ENCODE measurements at places on chromosomes 5 and 9.

DNA sequence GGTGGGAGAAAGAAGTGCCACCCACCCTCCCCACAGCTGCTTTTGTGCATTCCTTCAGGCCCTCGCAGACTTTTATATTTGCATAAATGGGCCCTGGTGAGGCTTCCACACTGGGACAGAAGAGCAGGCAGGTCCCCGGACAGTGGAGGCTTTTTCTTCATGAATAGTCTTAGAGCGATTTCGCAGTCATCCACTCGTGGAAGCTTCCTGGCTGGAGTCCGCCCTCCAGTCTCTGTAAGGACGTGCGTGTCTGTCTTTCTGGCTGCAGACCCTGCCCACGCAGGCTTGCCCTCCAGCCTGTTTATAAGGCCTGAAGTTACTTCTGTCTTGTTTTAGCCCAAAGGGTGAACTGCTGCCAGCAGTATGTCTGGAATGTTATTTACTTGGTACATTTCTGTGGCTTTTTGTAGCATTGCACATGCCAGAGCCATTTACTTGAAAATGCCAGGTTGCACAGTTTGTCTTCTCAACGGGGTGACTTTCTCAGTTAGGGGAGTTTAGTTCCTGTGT, 195.7 kb downstream of the AOPEP start:
- peak; percentile 65 for DNase-seq

GRCh38 chr5:2110137-2110933, 227.6 kb upstream of the IRX4 start:
- DNase-seq: no peak

DNA sequence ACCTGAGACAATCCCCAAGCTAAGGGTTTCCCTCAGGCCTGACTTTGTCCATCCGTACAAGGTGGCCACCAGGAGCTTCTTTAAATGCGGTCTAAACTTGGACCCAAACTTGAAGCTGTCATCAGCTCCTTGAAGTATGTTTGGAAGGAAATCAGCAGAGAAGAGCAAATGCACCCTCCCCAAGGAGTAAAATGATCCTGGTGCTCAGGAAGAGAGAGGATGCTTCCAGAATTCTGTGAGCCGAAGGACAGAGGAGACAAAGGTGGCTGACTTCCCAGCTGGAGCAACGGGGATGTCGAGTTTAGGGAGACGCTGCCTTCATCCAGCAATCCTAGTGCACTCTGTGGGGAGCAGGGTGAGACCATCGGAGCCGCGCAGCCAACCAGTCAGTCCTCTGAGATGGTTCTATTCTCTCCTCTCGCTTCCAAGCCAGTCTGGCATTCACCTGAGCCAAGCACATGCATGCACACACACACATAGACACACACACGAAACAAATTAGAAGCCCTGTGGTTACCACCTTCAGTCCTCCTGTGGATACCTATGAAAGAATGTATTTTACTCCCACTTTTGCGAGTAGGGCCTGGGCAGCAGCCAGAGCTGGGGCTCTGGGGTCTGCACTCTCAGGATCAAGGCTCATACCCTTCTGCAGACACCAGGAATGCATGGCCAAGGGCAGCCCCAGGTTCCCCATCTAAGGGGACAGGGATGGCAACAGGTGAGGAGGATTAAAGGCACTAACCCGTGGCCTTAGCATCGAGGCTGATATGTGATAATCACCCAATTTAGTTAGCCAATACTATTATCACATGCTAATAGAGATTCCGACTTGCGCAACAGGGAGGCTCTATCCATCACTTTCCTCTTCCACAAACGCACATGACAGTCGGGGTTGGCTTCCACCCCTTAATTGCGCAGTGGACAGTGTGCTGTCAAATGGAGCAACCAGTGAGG, 75.8 kb downstream of the GTF3C4 start:
- no peak for DNase-seq

GRCh38 chr9:136079916-136080246, 15.2 kb downstream of the NACC2 start:
- DNase-seq: no peak

DNA sequence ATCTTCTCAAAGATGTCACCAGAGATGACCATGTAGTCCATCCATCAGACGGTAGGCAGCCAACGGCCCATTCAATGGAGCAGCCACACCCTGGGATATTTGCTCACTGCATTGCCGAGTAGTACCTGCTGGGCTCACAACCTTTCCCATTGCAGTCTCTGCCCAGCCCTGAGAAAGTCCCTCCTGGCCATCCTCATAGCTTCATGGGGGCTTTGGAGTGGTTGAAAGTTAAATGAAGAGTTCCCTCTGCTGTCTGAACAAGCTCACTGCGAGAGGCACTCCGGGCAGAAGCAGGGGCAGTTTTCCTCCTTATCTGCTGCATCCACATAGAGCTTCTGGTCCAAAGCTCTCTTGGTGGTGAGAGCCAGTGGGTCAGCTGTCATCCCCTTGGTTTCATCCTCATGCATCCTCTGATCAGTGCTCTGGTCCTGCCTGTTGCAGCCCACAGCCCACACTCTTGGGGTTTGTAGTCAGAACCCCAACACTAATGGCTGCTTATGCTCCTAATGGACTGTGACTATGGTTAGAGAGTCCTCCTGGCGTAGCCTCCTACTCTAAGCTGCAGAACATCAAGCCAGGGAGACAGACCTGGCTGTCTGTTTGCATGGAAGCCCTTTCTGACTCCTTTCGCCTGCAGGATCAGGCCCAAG, 23.3 kb downstream of the TNFSF8 start:
- DNase-seq: peak; percentile 47

DNA sequence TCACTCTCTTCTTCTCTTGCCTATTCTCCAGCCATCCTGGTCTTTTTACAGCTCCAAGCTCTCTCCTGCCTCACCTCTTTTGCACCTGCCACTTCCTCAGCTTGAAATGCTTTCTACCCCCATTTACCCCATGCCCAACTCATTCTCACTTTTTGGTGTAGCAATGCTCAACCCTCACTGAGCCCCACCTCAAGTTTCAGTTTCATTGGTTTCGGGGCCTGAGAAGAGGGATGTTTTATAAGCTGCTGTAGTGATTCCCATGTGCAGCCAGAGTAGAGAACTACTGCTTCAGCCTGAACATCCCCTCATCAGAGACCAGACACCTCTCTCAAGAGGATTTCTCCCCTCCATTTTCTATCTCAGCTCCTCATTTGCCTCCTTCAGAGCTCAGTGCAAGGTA, 45.2 kb upstream of the FYB1 start:
- no peak for DNase-seq

- no peak for DNase-seq
Observed at GRCh38 chr5:139836469-139837208, 41.0 kb downstream of the PSD2 start.

All from ureter (tissue), 1 donor.